Sciatic nerve (tissue), 2 donors: ENCODE measurements at places on chromosomes 13 and 19.
A peak's percentile ranks its signal among the peaks of the same experiment; 100 is the strongest.

GRCh38 chr19:5899728-5900526 lies 3.7 kb downstream of the NDUFA11 start:
- DNase-seq: no peak

- DNase-seq: no peak
Observed at GRCh38 chr13:111865046-111865445, 201.9 kb upstream of the SOX1 start.

DNA sequence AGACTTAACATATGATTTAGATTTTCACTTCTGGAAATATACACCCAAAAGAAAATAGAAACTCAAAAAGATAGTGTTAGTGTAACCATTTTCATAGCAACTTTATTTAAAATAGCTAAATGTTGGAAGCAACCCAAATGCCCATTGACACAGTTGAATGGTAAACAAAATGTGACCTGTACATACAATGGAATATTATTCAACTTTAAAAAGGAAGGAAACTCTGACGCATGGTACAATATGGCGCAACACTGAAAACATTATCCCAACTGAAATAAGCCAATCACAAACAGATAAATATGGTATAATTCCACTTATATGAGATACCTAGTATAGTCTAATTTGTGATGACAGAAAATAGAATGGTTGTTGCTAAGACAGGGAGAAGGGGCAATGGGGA lies 1456.1 kb upstream of the MIR17HG start:
- no peak for DNase-seq

DNA sequence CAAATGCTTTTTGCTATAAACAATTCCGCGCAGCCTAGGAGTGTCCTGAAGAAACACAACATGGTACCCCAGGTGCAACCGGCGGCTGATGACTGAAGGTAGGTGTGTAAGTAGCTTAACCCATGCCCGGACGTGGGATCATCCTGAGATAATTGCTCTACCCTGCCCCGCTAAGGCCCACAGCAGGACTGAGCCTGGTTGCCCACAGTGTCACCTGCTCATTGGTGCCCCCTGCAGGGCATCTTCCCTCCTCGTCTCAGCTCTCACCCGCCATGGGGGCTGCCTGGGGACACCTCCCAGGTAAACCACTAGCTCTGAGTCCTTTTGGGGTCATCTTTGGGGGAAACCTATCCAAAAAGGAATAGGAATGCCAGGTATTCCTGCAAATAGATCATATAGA lies 22.3 kb downstream of the TMEM161A start:
- no peak for DNase-seq

- DNase-seq: no peak
Observed at GRCh38 chr19:43469160-43469480, 3.7 kb upstream of the LYPD3 start.

DNA sequence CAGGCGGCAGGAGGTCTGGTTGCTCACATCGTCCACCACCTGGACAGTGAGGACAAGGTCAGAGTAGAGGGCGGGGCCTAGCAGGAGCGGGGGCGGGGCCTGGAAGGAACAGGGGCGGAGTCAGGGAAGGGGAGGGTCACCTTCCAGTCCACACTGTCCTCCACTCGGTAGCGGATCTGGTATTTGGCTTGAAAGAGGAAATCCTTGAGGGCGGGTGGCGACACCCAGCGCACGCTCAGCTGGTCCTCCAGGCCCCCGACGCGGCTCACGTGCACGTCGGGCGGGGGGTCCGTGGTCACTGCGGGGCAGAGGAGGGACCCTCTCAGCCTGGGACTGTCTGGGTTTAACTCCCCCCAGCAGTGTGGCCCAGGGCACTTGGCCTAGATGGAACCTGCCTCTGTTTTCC lies 8.2 kb downstream of the REX1BD start:
- DNase-seq: peak; percentile 78
